ENCODE measurements at places on chromosomes 2 and 18.

- no peak for DNase-seq
These were observed 1603.6 kb upstream of the NXPH2 start for GRCh38 chr2:140383781-140384180.

GRCh38 chr2:169637620-169638019, 53.5 kb downstream of the PPIG start:
- DNase-seq: no peak

DNA sequence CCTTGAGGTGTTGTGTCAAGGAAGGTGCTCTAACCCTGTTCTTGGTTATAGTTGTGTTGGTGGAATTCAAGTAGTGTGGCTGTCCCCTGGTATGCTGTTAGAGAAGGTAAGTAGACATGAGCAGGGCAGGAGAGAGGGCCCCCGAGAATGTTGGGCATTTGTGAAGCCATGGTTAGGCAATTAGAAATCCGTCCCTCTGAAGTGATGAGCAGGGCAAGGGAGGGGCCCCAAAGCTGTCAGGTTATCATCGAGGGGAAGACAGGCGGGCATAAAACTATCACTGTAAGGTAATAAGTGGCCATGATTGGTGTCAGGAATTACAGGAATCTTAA, 5.2 kb downstream of the XRCC5 start:
- no peak for DNase-seq

DNA sequence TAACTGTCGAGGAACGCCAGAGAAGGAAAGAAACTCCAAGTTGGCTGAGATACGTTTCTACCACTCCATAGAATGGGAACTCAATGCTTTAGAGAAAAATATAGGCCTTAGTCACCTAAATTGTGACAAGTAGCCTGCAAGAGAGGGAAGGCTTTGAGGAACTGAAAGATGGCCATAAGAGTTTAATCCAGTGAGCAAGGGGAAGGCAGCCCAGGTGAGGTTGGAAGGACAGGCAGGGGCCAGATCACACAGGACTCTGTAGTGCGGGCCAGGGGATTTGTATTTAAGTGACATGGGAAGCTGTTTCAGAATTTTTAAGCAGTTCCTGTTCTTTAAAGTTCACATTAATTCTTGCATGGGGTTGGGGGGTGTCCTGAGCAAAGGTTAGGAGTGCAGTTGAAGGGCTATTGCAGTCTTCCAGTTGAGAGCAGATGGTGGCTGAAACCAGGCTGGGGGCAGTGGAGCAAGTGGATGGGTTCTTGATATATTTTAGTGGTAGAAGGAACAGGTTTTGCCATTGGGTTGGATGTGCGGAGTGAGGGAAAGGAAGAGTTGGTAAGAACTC, 138.9 kb upstream of the PELI1 start:
- DNase-seq: no peak

GRCh38 chr2:11069566-11070185, 85.6 kb upstream of the SLC66A3 start:
- DNase-seq: no peak

DNA sequence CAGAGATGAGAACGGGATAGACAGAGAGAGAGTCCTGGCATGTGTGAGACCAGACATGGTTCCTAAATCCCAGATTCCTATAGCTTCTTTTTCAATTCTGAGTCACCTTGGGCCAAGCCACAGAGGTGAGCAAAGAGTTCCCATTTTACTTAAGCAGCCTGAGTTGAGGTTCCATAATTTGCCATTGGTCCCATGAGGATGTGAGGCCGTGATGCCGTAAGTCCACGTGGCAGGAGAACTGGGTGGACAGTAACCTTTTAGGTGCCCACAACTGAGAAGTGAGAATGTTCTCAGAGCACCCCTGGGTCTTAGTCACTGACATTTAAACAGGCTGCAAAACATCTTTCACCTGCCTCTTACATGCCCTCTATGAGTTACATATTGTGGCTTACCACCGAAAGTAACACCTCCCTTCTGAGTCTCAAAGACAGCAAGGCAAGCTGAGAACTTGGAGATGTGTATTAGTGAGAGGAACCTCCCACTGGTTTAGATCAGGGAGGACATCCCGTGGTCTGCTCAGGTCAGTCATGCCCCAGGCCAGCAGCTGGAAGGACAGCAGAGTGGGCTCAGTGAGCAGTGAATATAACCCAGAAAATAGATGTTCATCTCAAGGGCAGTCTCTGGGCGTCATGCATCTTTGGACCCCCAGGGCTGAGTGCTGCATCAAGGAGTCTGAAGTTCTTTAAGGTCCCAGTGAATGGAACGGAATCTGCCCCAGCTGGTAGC, 127.9 kb upstream of the LGALSL start:
- DNase-seq: no peak

- DNase-seq: no peak
These were observed 476.4 kb upstream of the CHST9 start for GRCh38 chr18:27661320-27662018.

DNA sequence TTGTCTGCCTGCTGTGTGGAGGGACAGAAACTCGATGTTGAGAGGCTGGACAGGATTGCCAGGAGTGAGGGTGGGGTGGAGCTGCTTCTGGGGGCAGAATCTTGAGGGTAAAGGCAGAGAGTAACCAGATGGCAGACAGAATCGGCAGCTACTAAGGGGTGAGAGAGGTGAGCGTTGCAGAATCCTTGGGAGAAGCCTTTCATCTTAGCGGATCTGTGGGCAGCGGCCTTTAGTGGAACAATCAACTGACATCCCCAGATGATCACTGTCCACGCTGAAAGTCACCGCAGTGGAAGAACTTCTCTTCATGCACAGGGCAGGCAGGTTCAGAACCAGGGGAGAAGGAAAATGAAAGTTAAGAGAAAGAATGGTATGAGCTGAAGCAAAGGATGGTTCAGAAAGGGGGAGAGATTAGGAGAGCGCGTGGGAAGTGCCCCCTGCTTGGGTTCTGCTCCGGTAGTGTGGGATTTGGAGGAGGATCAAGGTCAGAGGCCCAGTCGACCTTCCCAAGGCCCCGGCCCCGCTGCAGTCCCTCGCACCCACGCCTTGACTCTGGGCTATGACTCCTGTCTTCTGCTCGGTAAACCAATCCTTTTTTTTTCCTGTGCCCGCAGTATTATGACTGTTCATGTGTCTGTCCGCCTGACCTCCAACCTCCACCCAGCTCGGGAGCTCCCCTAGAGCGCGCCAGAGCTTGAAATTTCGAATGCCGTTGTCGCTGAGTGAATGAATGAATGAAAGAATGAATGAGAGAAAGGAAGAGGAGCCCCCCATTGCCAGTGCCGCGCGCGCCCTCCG, 584 bp downstream of the BOLA3 start:
- no peak for DNase-seq

GRCh38 chr2:71629771-71630453, 176.6 kb downstream of the DYSF start:
- no peak for DNase-seq

DNA sequence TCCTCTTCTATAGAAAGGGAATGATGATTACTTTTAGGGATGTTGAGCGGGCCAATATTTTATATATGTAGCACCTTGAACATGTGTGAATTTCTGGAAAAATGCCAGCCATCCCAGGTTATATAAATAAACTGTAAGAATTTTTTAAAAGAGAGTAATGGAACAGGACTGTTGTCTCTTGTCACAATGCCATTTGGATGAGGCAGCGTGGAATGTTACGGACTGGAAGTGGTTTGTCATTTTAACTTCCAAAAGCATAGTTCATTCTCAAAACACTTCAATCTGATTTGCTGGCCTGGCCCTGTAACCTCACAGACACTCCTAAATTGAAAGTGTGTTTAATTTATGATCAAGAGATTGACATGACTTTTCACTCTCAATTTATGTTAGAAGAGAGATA, 70.8 kb downstream of the TPGS2 start:
- no peak for DNase-seq

DNA sequence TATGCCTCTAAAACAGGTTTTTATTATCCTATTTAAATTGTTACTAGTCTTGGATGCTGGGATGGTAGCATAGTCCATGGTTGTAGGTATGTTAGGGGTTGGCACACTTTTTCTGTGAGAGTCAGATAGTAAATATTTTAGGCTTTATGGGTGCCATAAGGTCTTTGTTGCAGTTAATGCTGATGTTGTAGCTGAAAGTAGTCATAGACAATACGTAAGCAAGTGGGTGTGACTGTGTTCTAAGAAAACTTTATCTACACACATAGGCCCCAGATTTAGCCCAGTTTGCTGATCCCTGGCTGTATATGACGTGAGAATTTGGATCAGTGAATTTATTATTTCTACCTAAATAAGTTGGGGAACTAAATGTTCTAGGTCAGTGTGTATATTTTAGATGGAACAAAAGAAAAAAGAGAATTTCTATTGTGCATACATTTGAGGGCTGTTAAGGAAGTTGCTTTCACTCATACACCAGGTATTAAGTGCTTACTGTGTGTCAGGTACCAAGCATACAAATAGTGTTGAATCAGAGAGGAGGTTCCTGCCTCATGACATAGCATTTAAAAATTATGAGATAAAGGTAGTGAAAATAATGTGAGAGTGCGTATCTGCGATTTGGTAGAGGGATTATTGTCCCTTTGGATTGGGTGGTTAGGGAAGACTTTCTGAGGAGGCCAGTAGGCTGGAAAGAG, 39.4 kb downstream of the AGFG1 start:
- DNase-seq: no peak

DNA sequence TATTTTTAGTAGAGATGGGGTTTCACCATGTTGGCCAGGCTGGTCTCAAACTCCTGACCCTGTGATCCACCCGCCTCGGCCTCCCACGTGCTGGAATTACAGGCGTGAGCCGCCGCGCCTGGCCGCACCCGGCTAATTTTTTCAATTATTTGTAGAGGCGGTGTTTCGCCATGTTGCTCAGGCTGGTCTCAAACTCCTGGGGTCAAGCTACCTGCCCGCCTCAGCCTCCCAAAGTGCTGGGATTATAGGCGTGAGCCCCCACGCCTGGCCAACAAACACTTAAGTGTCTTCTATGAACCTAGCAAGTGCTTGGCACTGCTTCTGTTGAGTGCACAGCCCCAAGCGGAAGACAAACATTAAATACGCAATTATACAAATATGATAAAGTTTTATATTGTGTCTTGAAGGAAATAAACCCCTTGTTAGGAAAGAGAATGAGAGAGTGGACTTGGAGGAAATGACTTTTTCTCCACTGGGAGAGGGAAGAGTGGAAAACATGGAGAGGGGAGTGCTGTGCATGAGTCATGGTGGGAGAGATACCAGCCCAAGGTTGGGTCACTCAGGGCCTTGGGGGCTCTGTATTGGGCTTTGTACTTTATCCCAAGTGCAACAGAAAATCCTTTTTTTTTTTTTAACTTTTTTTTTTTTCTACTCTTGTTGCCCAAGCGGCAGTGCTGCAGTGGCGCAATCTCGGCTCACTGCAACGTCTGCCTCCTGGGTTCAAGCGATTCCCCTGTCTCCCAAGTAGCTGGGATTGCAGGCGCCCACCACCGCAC, 41.4 kb upstream of the ACTR2 start:
- no peak for DNase-seq

GRCh38 chr2:103959174-103960128, 894.5 kb upstream of the POU3F3 start:
- peak; percentile 32 for DNase-seq

- DNase-seq: no peak
These were observed 2.9 kb upstream of the LNPK start for GRCh38 chr2:176004934-176005333.

- no peak for DNase-seq
These were observed 11.0 kb downstream of the PLA2R1 start for GRCh38 chr2:160051371-160051800.

DNA sequence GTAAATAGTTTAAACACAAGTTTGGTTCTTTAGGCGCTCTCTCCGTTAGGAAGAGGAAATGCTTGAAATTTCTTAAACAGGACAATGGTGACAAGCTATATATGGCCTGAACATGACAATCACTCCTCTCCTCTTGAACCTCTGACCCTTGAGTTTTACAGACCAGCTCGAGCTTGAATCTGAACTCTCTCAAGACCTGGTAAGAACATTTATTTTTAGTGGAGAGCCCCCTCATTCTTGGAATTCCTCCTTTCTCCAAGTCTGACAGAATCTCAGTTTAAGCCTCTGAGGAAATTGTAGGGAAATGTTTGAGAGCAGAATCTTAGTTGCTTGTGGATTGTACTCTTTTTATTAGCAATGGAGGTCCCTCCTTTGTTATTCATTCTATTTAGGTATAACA, 1293.6 kb upstream of the ZEB2 start:
- DNase-seq: peak; percentile 18

GRCh38 chr2:22885245-22885644, 499.7 kb upstream of the KLHL29 start:
- DNase-seq: no peak

GRCh38 chr2:130341562-130342019, 1.1 kb upstream of the IMP4 start:
- DNase-seq: no peak

DNA sequence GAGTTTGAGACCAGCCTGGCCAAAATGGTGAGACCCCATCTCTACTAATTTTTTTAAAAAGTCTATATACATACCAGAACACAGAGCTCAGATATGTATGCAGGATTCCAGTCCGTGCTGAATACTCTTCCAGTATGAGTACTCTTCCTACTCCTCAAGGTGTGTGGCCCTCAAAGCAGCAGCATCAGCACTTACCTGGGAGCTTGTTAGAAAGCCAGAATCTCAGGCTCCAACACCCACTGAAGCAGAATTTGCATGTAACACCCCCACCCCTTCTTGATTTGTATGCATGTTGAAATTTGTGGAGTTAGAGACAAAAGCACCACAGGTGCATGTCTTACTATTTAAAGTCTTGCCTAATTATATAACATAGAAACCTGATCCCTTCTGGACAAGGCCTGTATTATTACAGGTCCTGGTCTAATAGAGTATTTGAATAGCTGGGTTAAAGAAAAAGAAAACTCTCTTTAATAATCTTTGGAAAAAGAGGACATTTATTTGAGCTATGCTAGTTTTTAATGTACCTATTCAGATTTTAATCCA, 50.3 kb upstream of the NFE2L2 start:
- no peak for DNase-seq

DNA sequence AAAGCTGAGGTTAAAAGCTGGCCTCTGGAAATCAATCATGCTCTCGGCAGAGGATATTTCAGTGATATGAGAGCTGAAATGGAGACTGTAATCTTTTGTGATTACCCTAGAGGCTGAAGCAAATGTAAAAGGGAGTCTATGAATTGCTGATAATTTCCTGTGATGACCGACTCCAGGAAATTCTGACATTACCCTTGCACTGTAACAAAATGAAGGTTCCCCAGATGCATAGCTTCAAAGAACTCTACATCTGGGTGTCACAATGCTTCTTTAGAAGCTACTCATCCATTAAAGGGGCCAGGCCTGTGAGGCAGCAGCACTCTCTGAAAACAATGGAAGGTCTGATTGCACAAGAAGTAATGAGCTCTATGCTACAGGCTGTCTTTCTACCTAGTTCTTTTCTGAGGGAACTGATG, 268.2 kb upstream of the SESTD1 start:
- no peak for DNase-seq
